NCI-H446 treated with DMSO at 0.1 percent for 48 hours (cell line): ENCODE measurements at places on chromosomes 3 and 15.

GRCh38 chr3:76310089-76310488, 524.7 kb upstream of the ZNF717 start:
- no peak for DNase-seq

DNA sequence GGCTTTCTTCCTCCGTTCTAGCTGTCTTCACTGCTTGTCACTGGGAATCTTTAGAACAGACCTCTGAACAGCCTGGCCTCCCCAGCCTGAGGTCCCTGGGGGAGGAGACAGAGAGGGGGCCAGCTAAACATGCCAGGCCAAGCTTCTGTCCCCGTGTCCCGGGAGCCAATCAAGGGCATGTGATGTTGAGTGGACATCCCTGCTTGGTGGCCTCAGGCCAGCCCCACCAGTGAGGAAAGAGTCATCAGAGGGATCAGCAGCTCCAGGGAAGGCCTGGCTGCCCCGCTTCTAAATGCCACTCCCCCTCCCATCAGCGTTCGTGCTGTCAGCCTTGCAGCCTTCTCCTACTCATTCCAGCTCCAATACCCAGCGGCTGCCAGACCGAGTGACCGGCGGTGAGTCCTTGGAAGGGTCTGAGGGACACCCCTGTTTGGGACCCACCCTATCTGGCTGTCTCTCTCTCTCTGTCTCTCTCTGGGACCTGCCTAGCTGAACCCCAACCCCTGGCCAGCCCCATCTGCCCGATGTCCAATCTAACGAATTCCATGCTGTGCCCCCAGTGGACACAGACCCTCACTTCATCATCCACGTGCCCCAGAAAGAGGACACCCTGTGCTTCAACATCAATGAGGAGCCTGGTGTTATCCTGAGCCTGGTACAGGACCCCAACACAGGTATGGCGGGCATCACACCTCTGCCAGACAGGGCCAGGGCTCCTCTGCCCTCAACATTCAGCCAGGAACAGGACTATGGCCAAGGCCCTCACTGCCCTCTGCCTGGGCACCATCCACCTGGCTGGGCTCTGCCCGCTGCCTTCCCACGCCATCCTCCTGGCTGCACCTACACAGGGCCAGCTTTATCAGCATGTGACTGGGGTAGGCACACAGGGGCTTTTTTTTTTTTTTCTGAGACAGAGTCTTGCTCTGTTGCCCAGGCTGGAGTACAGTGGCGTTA, 6.6 kb upstream of the ITIH3 start:
- no peak for DNase-seq

GRCh38 chr15:34043391-34043790, 4.4 kb upstream of the AVEN start:
- DNase-seq: no peak

DNA sequence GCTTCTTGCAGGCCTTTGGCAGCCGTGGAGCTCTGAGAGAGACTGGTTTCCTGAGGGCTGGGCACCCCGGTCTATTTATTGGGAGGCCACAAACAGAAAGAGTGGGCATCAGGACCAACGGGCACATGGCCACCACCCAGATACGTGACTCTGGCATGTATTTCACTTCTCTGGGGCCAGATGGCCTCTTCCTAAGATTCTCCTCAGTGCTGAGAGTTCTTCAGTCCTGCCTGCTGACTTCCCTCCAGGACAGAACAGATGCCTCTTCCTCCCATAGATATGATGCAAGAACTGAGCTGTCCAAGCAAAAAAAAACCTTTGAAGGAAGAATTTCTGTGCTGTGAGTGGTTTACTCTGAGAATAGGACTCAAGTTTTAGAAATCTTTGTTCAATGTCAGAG, 107.7 kb downstream of the IGF2BP2 start:
- DNase-seq: peak; percentile 35

DNA sequence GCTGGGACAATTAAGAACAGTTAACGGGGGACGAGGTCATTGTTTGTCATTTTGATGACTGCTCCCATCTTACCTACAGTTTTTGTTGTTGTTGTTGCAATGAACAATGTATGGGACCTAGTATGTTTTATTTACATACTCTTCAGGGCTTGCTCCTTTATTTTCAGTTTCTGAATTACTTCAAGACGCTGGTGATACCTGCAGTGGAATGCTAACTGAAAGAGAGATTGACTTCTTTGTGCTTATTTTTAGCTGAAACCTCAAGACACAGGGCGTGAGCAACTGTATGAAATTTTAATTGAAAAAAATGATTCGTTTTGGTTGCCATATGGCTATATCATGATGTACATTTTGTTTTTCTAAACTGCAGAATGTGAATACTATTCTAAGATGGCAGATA, 297.9 kb downstream of the EDEM1 start:
- DNase-seq: no peak

GRCh38 chr3:102532901-102533300, 98.1 kb downstream of the ZPLD1 start:
- DNase-seq: no peak

GRCh38 chr3:52455283-52456168, at the start of gene NISCH:
TSS of gene NISCH (plus strand) at chr3:52455604. CDS start at chr3:52455642, 38 bp downstream.
- peak; percentile 20 for DNase-seq

- no peak for DNase-seq
Measured at GRCh38 chr3:126025862-126026261, 56.9 kb downstream of the ROPN1B start.

GRCh38 chr15:92870010-92870591, 30.0 kb upstream of the CHD2 start:
- no peak for DNase-seq

DNA sequence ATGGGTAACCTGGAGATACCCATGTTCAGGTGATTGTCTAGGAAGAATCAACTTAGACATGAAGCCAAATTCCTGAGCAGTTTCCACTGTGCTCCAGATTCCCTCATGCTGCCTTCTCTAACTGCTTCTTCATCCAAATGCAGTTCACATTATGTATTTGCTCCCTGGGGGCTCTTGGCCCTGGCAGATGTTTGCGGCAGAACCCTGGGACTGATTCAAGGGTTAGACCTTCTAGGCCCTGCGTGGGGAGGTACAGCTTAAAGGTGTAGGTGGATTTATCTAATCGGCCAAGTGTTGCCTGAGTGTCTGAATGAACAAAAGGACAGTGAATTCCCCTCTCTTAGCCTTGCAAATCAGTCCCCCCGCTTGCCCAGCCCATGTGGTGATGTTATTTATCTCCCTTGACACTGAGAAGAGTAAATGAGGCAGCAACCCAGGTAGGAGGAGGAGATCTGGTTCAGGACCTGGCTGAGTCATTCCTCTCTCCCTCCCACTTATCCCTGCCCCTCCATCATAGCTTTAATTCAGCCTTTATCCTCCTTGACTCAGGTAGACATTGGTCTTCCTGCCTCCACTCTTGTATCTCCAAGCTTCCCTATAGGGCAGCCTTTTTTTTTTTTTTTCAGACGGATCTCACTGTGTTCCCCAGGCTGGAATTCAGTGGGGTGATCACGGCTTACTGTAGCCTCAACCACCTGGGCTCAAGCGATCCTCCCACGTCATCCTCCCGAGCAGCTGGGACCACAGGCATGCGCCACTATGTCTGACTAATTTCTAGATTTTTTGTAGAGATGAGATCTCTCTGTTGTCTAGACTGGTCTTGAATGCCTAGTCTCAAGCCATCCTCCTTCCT, 54.8 kb downstream of the MAGEF1 start:
- DNase-seq: no peak

DNA sequence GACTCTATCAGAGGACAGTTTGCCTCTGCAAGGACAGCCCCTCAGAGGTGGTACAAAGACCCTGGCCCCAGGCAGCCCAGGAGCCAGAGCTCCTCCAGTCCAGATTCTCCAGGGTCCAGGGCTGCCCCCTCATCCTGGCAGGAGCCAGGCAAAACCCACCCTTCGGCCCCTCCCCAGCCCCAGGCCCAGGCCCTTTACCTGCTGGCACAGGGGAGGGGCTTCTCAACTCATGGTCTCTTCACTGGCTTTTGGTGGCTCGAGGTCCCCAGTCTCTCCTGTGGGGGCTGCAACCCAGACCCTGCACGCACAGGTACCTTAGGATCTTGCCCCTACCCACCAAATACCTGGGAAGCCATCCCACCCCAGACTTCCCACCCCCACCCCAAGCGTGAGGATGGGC, 8.5 kb downstream of the NEIL1 start:
- no peak for DNase-seq

- DNase-seq: no peak
Measured at GRCh38 chr3:21991061-21991460, 240.1 kb upstream of the ZNF385D start.

DNA sequence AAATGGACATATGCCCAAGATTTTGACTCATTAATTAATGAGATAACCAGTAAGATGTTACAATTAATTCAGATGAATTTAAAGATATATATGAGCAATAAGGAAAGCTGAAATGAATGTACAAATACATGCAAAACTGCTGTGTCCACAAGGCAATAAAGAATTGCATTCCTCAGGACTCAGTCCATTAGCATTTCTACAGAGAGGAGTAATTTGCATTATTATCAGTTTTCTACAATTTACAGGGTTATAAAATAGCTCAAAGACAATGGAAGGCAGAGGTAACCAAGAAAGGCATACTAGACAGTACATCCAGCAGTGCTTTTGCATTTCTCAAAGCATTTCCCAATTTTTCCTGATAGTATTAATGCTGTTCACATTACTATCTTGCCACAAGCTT, 377.1 kb upstream of the GOLIM4 start:
- DNase-seq: no peak

DNA sequence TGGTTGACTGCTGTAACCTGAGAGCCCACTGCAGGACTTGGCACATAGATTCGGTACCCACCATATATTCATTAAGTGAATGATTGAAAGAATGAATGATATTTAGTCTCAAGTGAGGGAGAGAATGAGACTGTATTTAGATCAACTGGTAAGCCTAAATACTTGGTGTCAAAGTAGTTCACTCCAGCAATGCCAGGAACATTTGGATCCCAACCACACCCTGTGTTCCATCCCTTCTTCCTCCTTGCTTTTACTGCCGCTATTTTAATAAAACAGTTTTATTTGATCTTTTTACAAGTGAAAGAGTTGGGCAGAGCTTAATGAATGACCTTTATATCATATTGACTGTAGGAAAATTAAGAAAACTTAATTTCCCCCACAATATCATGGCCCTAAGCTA, 473.6 kb upstream of the CBLB start:
- no peak for DNase-seq

DNA sequence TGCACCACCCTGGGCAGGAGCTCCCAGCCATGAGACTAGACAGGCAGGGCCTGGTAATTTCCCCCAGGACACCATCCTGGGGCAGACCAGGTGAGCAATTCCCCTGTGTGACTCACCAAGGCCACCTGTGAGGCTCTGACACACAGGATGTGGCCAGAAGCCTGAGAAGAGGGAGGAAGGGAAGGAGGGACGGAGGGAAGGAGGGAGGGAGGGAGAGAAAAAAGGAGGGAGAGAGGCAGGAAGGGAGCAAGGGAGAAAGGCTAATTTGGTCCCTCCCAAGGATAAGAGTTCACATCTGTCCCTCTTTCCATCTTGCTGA, 25.9 kb downstream of the WNT7A start:
- no peak for DNase-seq

DNA sequence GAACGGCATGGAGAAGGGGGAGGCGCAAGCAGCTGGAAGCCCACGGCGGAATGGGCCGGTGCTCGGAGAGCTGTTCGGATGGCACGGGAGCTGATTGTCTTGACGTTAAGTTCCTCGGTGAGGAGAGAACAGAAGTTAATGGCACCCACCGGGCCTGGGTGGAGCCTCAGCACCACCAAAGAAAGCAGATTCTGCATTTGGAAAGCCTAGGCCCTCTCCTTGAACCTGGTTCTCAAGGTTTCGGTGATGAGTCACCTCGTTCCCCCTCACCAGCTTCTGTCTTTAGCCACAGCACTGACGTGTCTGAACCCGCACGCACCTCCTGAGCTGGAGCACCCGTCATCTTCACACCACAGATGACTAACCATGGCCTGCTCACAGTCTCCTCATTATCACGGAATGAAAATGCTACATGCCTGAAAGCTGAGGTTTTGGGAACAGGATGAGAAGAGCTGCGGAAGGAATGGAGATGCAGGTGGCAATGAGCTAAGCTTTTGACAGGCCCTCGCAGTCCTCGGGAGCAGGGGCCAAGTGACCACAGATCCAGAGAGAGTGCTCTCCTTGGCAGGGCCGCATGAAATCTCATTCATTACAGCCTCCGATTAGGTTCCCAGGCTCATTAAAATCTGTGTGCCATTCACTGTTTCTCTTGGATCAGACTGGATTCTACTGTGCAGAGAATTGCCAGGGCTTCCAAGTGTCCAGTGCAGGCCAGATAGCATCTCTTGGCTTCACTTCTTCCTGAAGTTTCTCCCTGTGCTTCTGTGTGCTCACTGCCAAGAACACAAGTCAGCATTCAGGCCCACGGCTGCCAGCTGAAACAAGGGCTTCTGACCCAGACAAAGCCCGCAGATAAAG, 96.3 kb upstream of the DLG1 start:
- DNase-seq: no peak

DNA sequence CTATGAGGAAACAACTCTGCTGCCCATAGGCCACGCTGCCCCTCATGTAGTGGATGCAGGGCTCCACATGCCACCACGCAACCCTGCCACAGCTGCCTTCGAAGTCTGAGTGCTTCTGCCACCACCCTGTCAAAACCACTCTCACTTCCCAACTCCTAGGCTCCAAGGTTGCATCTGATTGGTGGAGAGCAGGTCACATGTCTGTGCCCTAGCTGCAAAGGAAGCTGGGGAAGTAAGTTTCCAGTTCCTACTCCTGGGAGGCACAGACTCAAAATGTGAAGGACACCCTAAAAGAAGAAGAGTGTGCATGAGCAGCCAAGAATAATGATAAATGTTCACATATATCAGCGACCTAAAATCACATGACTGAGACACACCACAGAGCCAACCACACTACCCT, 31.9 kb upstream of the TICRR start:
- no peak for DNase-seq

DNA sequence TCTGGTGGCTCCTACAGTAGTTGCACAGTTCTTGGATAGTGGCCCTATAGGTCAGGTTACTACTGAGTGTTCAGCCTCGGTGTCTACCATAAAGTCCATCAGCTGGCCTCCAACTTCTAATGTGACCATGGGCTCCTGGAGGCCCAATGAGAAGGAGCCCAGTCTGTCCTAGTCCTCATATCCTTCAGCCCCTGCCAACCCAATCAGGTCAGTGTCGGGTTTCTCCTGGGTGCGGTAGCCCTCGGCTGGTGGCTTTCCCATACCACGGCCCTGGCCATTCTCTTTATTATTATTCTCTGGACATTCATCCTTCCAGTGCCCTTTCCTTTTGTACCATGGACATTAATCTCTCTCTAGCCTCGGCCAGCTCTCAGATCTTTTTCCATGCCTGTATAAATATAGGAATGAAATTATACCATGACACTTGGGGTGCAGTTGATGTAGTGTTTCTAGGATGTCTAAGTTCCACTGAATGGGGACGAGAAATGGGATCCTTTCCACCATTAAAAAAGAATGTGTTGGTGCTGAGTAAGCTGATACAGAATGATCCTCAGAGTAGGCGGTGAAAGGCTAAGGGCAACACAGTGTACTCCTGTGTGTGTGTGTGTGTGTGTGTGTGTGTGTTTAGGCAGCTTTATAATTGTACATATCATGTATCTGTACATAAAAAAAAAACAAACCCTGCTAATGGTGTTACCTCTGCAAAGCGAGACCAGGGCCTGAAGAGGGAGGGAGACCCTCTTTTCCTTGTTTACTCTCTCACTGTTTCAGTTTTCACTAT, 19.3 kb upstream of the NOX5 start:
- DNase-seq: no peak
